ENCODE measurements at places on chromosomes 12 and 14.

GRCh38 chr12:89454080-89454848 is 70.3 kb downstream of the GALNT4 start:
- no peak for DNase-seq

DNA sequence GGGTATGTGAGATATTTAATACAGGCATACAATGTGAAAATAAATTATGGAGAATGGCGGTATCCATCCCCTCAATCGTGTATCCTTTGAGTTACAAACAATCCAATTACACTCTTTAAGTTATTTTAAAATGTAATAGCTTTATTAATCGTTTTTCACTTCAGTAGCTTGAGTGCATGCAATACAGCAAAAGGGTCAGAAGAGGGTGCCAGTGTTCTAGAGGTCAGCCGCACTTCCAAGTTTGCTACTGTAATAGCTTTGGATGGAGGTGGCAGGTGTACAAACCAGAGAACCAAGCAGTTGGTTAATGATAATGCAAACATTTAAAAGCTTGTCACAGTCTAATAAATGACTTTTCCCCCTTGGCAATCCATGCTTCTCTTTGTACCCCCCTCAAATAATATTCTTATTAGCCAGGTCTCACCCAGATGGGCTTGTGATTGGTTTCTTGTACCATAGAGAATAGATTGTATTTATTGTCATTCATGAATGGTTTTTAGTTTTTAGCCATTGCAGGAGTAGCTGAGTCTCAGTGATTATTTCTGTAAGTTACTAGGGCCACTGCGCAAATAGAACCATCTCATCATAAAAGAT is 127.0 kb downstream of the ERC1 start:
- peak; percentile 72 for DNase-seq

DNA sequence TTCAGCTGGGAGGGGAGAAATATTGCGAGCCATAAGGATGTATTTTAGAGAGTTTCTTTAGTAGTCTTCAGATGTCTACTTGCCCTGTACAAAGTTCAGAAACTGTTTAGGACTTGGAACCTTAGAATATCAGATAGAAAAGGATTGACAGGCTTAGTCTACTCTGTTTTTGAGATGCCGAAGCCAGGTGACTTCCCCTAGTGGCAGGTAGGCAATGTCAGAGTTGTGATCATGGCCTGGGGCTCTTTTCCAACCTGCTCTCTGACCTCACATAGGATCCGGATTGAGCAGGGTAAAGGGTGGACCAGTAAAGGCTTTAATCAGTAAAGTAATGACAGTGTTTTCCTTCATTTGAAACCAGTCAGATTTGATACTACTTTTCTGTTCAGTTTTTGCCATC is 59.6 kb downstream of the PRKCH start:
- no peak for DNase-seq

DNA sequence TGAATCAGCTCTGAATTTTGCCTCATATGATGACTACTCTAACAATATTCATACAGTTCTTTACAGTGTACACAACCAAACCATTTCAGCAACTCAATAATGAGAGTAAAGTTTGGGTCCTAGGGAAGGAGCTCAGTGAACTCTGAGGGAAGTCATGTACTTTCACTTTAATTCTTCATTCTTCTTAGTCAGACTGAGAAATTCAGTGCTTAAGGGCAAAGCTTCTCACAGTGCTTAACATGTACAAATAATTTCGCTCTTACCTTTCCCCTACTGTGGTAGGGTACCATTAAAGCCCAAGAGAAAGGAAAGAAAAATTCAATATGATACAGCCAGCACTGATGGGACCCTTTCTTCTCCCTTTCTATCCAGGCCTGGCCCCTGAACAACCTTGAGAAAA is 435.0 kb downstream of the NELL2 start:
- no peak for DNase-seq

- no peak for DNase-seq
These were observed 67.4 kb downstream of the ERC1 start for GRCh38 chr12:1058423-1058822.

DNA sequence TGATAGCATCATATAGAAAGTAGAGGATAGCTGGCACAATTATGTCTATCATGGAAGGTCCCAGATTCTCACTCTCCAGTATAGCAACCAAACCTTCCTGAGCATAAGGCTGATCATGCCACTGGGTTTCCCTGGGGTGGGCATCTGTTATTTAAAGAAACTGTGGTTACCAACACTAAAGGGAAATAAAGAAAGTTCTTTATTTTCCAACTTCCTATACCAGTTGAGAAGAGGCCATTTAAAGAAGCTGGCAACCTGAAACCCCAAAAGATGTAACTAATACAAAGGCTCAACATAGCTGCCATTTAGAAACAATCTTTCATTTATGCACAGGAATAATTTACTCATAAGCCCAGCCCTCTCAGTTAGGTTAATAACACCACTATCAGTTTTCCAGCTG is 3.1 kb downstream of the BCAT1 start:
- DNase-seq, result no peak

- no peak for DNase-seq
These were observed 16.3 kb downstream of the ST8SIA1 start for GRCh38 chr12:22318108-22318737.

DNA sequence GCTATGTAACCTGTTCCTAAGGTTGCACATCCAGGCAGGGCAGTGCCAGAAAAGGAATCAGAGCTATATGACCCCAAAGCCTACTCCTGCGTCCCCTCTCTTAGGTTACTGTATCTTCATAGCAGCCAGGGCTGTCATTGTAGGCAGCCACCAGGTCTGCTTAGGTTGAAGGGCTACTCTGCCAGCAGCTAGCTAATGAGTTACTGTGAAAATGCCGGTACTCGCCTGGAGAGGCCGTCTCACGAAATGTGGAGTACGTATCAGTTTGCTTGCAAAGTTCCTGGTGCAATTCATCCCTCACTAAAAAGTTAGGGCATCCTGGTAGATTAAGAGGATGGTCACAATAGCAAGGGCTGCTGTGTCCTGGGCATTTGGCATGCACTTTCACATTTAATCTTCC is 50.9 kb downstream of the RPH3A start:
- DNase-seq, result no peak

DNA sequence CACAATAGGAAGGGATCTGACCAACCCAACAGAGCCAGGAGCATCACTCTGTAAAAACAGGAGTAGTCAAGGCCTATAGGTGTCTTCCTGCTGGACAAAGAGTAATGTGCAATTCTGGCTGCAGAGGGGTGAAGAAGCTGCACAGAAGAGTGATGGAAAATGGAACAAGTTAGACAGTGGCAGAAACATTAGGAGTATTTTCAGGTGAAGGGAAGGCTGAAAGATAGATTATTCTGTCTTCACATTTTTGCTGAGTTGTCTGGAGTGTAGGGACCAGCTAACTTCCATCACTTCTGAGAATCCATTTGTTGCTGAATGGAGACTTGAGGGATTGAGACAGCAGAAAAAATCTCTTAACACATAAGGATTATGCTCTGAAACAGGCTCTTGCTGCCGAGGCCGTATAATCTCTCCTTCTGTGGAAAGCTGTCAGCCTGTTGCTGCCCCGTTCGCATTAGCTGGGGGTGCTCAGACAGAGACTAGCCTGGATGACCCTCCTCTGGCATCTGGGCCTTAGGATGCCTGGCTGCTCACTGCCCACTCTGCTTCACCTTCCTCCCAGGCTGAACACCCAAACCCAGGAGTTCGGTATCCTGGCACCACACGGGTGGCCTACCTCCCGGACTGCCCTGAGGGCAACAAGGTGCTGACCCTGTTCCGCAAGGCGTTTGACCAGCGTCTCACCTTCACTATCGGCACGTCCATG is 3.1 kb upstream of the ARHGEF25 start:
- DNase-seq, result no peak

- no peak for DNase-seq
These were observed 2.7 kb upstream of the GZMH start for GRCh38 chr14:24612196-24612595.

DNA sequence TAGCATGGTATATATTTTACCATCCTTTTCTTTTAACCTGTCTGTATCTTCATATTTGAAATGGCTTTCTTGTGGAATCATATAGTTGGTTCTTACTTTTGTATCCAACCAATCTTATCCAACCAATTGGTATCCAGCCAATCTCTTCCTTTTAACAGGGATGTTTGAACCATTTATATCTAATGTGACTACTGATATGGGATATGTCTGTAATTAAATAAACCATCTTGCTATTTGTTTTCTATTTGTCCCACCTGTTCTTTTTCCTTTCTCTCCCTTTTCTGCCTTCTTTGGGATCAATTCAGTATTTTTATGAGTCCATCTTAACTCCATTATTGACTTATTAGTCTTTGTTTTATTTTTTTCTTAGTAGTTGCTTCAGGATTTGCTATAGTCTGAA is 30.8 kb upstream of the SNX6 start:
- DNase-seq, result no peak

GRCh38 chr14:38882533-38882932 is 220.5 kb downstream of the SEC23A start:
- DNase-seq, result no peak

- DNase-seq, result no peak
These were observed 80.0 kb downstream of the DICER1 start for GRCh38 chr14:95077345-95077744.

GRCh38 chr14:102249041-102249440 is 55.9 kb downstream of the MOK start:
- DNase-seq, result no peak

DNA sequence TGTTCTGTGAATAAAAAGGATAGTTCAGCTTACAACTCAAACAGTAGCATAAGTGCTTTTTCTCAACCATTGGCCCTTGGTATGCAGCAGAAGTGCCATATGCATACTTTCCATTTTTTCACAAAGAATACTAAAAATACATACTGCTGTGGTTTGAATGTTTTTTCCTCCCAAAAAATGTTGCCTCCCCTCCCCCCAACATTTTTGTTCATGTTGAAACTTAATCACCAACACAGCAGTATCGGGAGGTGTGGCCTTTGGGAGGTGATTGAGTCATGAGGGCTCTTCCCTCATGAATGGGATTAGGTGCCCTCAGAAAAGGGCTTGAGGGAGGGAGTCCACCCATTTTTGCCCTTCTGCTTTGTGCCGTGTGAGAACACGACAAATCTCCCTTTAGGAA is 198.6 kb downstream of the ESR2 start:
- no peak for DNase-seq

GRCh38 chr12:132812631-132813305 is 15.9 kb downstream of the GOLGA3 start:
- no peak for DNase-seq

GRCh38 chr12:72207486-72208409 is 64.4 kb upstream of the TRHDE start:
- DNase-seq, result no peak

DNA sequence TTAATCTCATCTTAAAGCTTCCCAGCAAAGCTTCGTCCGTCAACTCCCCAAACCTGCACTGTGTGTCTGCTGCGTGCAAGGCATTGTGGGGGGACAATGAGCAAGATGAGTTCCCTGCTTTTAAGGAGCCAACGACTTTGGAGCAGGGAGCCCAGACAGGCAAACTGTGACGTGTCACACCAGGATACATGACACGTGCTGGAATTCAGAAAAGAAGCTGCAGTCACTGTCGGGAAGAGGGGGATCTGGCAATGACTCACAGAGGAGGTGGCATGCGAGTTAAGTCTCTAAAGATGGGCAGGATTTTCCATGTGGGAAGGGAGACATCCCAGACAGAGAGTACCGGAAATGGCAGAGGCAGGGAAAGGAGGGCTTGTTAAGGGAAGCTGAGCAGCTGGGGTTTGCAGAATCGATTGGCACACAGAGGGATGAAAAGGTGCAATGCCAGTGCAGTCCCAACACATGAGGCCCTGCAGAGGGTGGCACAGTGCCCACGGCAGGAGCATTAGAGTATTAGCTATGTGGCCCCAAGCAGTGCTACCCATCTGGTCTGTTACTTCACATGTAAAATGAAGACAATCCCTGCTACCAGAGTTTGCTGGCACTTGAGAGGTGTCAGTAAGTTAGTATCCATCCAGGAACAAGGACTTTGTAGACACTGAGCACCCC is 52.9 kb downstream of the SETD3 start:
- no peak for DNase-seq

- no peak for DNase-seq
These were observed 20.2 kb downstream of the VRTN start for GRCh38 chr14:74368441-74368840.

DNA sequence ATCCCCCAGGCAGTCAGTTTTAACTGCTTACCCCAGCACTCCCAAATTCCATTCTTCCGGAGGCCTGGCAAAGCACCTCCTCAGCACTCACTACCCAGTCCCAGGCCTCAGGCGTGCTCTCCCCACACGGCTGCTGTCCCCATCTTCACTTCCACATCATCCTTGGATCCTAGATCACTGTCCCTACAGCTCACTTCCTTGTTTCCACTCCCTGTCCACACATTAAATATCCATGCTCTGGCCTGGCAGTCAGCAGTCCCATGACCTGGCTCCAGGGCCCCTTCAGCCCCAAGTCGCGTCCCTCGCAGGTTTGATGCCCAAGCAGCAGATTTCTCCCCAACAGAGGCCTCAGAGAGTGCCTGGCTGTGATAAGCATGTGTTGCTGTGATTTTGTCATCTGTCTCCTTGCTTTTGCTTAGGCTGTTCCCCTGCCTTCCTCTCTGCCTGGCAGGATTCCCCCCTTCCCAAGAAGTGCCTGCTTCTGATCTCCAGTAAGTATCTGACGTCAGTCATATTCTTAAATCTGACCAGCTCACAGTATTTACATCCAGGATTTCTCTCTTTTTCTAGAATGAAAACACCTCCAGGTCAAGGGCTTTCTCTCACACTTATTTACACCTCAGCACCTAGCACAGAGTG is 241.7 kb downstream of the ZFP36L1 start:
- DNase-seq, result no peak

DNA sequence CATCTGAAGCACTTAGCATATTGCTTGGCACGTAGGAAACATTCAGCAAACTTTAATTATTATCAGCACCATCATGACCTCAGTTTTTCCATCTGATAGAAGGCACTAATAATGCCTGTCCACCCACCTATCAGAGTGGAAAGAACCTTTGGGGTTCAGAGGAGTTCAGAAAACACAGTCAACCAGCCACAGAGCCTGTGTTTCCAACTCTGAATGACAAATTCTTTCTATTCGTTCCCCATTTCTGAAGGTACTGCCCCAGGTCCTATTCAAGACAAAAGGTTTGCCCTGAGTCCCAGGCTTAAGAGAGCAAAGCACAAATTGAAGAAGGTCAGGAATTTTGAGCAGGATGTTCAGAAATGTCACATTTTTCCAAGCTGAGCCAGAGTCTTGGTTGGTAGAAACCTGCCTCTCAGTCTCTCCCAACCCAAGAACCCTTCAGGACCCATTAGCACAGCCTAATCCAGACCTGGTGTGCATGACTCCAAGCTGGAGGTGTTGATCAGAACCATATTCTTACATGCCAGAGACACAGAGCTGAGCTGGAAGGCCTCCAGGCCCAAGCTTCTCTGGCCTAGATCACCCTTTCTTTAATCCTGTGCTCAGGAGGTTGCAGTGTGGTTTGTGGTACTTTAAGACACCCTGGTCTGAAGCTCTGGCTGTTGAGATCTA is 114.4 kb downstream of the TBX5 start:
- no peak for DNase-seq

Measured in SK-MEL-5 (cell line).